Lung (tissue), 17 donors: ENCODE measurements at places on chromosomes 12 and 14. TPM values are rescaled to one million over a fixed set of nuclear protein-coding genes. Genes with fewer than 3 reads are reported as not detected.
A peak's percentile ranks its signal among the peaks of the same experiment; 100 is the strongest.

BCL7A gene
- 3.4 TPM for polyA plus RNA-seq

SERPINA3 gene
- polyA plus RNA-seq: 100 TPM

SIX4 gene
- 1.0 TPM for polyA plus RNA-seq

OTX2 gene
- not detected for polyA plus RNA-seq

CDH24 gene
- 2.0 TPM for polyA plus RNA-seq

GLIPR1L2 gene
- 0.65 TPM for polyA plus RNA-seq

REM2 gene
- polyA plus RNA-seq: 0.98 TPM

FUT8 gene
- polyA plus RNA-seq: 9.9 TPM

DNA sequence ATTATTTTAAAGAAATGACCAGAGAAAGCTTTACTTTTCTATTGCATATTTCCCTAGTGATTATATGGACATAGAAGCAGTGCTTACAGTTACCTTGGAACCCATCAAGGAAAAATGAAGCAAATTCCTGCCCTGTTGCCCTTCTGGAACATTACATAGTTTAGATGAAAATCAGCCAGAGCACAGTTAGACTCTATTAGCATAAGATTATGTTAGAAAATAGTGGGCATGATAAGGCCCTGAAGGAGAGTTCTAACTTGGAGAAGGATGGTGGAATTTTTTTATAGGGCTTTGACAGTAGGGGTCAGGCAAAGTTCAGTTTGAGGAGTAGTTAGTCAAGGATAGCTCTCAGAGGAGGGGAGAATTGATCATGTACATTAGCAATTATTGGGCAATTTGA, 74.3 kb downstream of the FUT8 start:
- DNase-seq: no peak

GRCh38 chr12:26276709-26277108, 81.3 kb downstream of the SSPN start:
- DNase-seq: no peak

GRCh38 chr12:57131896-57132744, 3.8 kb downstream of the LRP1 start:
- DNase-seq: no peak

DNA sequence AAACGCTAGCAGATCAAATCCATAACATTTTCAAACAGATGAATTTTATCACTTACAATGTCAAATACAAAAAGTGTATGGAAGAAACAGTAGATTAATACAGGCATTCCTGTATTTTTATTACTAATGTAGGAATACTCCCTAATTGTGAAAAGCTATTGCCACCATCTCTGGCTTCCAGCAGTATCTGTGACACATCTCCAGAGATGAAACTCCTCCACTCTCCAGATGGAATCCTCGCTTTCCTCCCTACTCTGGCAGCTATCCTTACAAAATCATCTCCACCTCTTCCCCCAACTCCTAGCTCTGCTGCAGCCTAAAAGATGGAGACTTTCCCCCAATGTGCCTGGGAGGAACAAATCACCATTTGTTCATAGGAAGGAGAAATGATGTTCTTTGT, 211.4 kb downstream of the SSPN start:
- no peak for DNase-seq

DNA sequence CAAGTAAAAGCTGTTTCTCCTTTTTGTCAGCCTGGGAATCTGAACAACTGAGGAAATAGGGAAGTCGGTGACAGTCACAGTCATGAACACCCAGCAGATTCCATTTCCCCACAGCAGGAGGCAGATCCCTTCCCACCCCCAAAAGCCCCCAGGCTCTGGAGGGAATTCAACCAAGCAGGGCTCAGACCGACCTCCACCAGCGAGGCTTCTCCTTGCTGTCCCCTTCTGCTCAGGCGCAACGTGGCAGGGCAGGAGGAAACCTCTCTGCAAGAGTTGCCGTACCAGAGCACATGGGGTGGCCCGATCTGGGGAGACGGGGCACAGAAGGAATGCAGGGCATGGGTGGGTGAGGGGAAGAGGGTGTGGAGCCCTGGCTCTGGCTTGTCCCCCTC, 319 bp downstream of the GALNT6 start:
- peak; percentile 24 for DNase-seq

- no peak for DNase-seq
Observed at GRCh38 chr14:34671716-34672115, 41.8 kb upstream of the SNX6 start.

- no peak for DNase-seq
Observed at GRCh38 chr12:123223241-123223668, 9.7 kb downstream of the MPHOSPH9 start.

- no peak for DNase-seq
Observed at GRCh38 chr12:592024-592505, 71.2 kb downstream of the NINJ2 start.

- DNase-seq: peak; percentile 65
Observed at GRCh38 chr12:95820096-95820703, 29.6 kb upstream of the NTN4 start.

GRCh38 chr14:22450266-22450665, 138.8 kb downstream of the DAD1 start:
- DNase-seq: no peak

DNA sequence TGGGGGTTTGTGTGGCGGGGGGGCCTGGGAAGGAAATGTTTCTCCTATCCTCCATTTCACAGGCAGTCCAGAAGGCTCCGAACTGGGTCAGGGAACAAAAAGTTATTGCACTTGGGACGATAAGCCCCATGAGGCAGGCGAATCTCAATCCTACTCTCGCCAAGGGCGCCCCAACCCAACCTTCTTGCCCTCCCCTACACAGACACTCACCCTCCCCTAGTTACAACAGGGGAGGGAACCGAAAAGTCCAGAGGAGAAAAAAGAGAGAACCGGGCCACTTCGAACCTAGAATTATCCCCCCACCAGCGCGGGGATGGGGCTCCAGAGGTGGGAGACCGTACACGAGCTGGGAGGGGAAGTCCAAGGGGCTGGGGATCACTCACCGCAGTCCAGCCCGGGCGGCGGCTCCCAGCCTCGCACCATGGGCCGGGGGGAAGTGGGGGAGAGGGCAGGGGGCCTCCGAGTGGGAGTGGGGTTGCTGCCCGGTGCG, 357 bp downstream of the HOMEZ start:
- no peak for DNase-seq

DNA sequence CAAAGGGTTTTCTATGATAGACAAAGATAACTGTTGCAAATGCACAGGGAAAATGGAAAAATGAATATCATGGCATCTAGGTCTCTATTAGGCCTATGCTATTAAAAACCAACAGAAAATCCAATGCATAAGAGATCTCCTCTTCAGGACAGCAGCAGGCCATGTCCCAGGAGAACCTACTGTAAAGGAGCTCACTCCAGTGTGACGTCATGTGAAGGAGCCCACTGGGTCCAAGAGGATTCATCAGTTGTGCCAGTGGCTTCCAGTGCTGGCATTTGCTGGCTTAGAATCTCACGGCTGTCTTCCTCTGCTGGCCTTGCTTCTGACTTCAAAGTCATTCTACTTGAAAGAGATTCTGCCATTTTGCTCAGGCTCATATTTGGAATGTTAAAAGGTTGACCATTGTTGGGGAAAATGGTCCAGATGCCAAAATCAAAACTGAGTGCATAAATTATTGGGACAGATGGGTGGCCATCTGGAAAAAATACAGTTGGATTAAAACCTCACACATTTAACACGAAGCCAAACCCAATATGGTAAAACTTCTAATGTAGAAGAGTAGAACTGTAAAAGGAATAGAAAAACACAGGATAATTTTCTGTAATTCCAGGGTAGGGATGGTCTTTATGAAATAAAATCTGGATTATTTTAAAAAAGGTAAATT, 75.4 kb upstream of the ARID2 start:
- no peak for DNase-seq

DNA sequence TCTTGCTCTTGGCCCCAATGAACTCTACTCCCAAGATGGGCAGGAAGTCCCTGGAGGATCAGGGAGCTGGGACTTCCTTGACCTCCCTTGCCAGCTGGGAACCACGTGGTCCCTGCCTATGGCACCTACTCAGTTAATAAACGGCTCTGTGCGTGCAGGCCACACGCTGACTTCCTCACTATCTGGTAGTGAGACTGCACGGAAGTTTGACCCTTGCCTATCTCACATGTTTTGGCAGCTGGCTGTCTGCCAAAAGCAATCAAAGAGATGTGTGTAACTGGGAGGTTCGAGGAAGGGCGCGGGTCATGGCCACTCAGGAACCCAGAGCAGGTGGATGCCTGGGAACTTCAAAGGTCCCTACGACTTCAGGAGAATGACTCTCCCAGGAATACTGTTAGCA, 57.9 kb downstream of the RFLNA start:
- peak; percentile 37 for DNase-seq

GRCh38 chr14:69624136-69624535, 12.7 kb downstream of the SUSD6 start:
- DNase-seq: no peak

DNA sequence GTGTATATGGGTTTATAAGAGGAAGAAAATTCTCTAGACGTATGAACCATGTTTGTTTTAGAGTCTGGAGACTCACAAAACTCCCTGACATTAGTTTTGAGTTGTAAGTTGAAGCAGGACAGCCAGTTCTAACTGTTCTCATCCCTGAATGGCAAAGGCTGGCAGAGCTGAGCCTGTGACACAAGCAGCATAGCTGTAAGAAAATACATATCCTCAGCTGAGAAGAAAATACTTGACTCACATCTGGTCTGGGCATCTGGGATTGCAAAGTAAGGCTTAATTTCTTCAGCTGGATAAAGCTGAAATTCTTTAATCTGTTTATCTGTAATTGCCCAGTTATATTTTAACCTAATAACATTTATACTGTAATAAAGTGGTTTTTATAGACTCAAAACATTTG, 156.3 kb downstream of the PELI2 start:
- DNase-seq: no peak

- DNase-seq: no peak
Observed at GRCh38 chr12:102629262-102629888, 149.0 kb upstream of the IGF1 start.

GRCh38 chr14:79293482-79294177, 917.7 kb downstream of the DIO2 start:
- no peak for DNase-seq

DNA sequence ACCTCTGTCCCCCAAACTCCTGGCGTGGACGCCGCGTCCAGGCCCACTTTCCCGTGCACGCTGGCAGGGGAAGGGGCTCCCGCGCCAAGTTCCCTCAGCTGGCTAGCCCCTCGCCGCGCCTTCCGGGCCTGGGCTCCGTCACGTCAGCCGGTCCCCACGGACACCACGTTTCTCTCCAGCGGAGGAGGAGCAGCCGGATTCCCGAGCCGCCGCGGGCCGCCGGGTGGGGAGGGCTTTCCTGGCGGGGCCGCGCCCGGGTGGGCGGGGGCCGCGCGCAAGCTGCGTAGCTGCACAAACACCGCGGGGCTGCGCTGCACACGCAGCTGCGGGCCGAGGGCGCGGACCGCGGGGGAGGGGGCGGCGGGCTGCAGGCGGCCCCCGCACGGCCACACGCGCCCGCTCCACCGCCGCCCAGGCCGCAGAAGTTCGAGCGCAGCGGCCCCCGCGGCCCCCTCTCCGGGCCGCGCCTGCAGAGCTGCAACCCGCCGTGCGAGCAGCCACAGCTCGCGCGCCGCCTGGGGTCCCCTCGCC, 45.1 kb upstream of the PNMA1 start:
- peak; percentile 84 for DNase-seq

GRCh38 chr12:84290168-84290567, 622.4 kb downstream of the SLC6A15 start:
- DNase-seq: peak; percentile 7

- no peak for DNase-seq
Observed at GRCh38 chr12:45731190-45731775, 1.8 kb downstream of the ARID2 start.

- DNase-seq: no peak
Observed at GRCh38 chr12:47218191-47218654, 138.5 kb upstream of the AMIGO2 start.

GRCh38 chr14:50479041-50479440, 53.3 kb downstream of the MAP4K5 start:
- no peak for DNase-seq

- DNase-seq: no peak
Observed at GRCh38 chr14:32693114-32693513, 245.6 kb upstream of the NPAS3 start.
